ENCODE measurements at places on chromosomes 12 and 14.

- no peak for DNase-seq
These were observed 36.6 kb upstream of the CLMN start for GRCh38 chr14:95356245-95356869.

DNA sequence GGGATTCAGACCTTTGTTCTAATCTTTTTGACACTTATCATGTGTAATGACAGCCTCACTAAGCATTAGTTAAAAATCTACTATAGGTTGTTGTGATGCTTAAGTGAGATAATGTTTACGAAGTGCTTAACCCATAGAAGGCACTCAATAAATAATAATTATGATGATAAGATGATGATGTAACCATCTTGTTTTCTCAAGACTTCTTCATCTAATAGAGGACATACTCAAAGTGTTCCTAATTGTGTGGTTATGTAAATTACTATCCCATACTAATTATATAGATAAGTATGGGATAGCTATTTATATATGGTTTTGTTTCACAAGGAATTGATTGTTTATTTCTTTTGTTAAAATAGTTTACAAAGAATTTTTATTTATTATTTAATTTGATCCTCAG is 76.9 kb downstream of the MIPOL1 start:
- no peak for DNase-seq

DNA sequence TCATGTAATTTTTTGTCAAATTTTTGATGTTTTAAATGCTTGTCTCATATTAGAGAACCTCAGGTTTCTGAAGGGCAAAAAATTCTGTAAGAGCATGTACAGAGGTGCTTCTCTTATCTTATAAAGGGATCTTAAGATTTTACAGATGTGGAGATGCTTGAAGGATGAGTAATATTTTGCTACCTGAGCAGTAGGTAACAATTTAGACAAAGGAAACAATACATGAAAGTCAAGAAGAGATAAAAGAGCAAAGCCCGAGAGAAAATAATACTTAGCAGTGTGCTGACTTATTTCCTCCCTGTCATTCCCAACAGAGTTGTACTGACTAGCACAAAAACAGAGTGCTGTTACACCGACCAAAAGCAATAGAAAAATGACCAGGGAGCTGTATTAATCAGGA is 98.1 kb upstream of the PTPRR start:
- DNase-seq, result no peak

DNA sequence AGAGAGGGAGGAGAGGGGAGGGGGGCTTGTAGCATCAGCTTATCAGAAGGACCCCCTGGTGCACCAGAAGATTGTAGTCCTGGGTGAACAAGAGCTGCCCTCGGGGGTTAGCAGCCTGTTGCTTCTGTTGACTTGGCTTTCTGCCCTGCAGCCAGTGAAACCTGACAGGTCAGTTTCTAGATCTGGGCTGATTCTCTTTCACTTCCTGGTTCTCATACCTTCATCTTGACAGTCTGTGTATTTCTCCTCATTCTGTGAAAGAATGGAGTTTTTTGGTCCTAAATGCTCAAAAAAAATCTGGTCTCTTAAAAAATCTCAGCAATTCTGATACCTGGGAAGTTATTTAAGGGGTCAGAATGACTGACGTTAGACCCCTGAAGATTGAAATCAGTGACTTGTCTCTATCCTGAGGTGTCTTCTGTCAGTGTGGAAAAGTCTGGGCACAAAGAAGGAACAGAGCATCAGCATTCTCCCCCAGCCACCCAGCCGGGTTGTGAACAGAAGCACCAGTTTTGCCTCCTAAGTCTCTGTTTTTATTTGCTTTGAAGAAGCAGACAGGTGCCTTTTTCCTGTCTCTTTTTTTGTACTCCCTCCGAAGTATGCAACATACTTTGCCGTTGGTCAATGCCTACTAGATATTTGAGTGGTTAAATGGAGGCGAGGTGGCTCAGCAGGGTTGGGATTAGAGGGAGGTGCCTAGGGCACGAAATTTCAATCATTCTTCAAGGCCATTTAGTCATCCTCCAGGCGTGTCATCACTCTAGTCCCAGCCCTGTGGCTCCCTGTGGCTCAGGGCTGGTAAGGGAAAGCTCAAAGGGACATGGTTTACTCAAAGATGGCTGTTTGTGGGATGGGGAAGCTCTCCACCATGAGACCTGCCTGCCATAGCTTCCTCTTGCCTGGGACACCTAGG is 24.0 kb downstream of the TTC9 start:
- no peak for DNase-seq

DNA sequence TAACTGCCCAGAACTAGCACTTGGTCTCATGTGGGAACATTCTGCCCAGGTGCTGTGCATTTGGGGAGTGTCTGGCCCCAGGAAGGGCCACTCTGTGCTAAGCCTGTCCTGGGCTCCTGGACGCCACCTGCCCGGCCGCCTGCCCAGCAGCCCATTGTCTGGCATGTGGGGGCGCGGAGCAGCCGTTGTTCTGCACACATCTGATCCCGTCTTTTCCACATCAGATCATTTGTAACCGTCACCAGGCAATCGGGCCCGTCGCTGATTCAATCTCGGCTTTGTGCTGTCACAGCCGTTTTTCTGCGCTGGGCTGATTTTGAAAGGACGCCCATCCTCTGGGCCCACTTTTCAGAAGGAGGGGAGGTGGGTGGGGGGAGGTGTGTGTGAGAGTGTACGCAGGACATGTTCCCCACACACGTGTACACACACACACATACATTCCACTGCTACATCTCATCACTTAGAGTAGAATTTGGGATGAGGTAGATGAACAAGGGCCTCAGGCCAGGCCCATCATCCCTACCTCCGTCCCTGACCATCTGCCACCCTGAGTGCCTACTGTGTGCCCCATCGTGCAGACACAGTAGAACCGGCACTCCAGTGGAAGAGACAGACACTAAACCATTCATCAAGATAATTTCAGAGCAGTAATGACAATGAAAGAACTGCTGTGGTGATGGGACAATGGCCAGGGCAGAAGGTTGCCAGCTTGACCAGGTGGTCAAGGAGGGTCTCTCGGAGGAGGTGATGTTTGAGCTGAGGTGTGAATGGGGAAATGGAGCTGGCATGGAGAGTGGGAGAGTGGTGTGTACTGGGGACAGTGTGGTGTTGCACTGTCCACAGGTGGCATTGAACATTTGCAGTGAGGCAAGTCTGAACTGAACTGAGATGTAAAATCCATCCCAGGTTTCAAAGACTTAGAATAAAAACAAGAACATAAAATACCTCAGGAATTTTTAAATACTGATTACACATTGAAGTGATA is 19.0 kb downstream of the FAM222A start:
- no peak for DNase-seq

- DNase-seq, result no peak
These were observed 289.4 kb downstream of the CCDC91 start for GRCh38 chr12:28479683-28480082.

GRCh38 chr12:69679119-69679518 is 20.0 kb downstream of the BEST3 start:
- DNase-seq, result no peak

- no peak for DNase-seq
These were observed 26.2 kb downstream of the KITLG start for GRCh38 chr12:88553941-88554658.
